ENCODE measurements at places on chromosomes 3 and 15. TPM values are rescaled to one million over a fixed set of nuclear protein-coding genes. Genes with fewer than 3 reads are reported as not detected.

Gene STRA6
- total RNA-seq = 2.1 TPM

DNA sequence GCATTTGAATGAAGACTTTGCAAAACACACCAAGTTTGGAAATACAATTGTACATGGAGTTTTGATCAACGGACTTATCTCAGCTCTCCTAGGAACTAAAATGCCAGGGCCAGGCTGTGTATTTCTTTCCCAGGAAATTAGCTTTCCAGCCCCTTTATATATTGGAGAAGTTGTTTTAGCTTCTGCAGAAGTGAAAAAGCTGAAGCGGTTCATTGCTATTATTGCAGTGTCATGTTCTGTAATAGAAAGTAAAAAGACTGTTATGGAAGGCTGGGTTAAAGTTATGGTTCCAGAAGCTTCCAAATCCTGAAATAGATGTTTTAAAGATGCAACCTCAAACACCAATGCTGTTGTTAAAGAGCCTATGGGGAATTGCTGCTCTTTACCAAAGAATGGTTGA, 11.5 kb downstream of the HTD2 start:
- H3K36me3 ChIP-seq = peaks cover 13% of the 10 kb centered on the region
- no peak overlapping the region for H3K27ac ChIP-seq
- no peaks in the 10 kb centered on the region for H3K27me3 ChIP-seq
- H3K4me1 ChIP-seq = peaks cover 8% of the 10 kb centered on the region

Gene CHRD
- 3.4 TPM for total RNA-seq

- no peak for DNase-seq
- no peak overlapping the region for H3K27ac ChIP-seq
- H3K36me3 ChIP-seq = peaks cover 16% of the 10 kb centered on the region
- peaks cover 4% of the 10 kb centered on the region for H3K4me1 ChIP-seq
- no peak overlapping the region for H3K4me3 ChIP-seq
Observed at GRCh38 chr3:113783463-113783862, 36.6 kb downstream of the ATP6V1A start.

GRCh38 chr15:90659481-90659880, 57.7 kb upstream of the BLM start:
- H3K27ac ChIP-seq = no peak overlapping the region
- no peak for DNase-seq
- no peaks in the 10 kb centered on the region for H3K36me3 ChIP-seq
- peaks cover 13% of the 10 kb centered on the region for H3K4me1 ChIP-seq

DNA sequence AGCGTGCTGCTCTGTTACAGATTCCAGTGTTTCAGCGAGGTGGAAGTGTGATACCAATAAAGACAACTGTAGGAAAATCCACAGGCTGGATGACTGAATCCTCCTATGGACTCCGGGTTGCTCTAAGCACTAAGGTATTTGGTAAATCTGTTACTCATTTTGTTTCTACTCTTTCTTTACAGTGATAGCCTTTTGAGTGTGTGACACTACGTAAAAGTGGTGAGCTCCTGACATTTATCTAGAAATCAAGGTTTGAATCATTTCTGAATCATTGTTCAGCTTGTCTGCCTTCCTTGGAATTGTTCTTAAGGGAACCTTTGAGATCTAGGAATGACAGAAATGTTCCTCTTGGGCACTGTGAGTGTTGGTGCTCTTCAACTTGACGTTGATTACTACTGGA, 11.2 kb upstream of the CAPN3 start:
- H3K4me1 ChIP-seq = no peaks in the 10 kb centered on the region
- H3K27ac ChIP-seq = no peak overlapping the region
- no peak overlapping the region for H3K4me3 ChIP-seq
- DNase-seq = no peak

DNA sequence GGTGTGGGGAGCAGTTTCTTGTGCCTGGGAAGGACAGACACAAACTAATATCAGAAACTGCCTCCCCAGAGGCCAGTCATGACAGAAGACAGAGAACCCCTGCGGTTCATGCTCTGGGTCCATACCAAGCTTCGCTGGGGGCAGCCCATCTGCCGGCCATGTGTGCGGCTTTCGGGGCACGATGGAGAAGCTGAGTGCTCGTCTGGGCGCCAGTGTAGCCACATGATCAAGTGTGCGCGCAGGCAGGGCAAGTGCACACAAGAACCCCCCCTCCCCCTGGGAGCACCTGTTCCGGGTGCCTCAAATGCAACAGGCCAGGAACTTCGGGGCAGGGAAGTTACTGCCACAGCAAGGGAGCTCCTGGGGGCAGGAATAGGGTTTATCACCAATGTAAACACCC, 1.8 kb downstream of the ADAMTS17 start:
- H3K4me3 ChIP-seq = no peak overlapping the region
- peaks cover 2% of the 10 kb centered on the region for H3K27me3 ChIP-seq
- H3K27ac ChIP-seq = no peak overlapping the region
- no peaks in the 10 kb centered on the region for H3K36me3 ChIP-seq
- DNase-seq = no peak

Gene SHC4
- total RNA-seq = 0.04 TPM

Gene BOC
- total RNA-seq = not detected

GRCh38 chr3:69913422-69913821, 86.1 kb upstream of the SAMMSON start:
- no peak for DNase-seq
- H3K4me1 ChIP-seq = no peaks in the 10 kb centered on the region
- no peak overlapping the region for H3K27ac ChIP-seq

Gene SV2B
- not detected for total RNA-seq

- no peaks in the 10 kb centered on the region for H3K27me3 ChIP-seq
- peaks cover 26% of the 10 kb centered on the region for H3K36me3 ChIP-seq
- peak; percentile 86 for DNase-seq
Observed at GRCh38 chr15:40894681-40895448, 615 bp downstream of the VPS18 start.

GRCh38 chr15:97947465-97948260, 12.8 kb upstream of the ARRDC4 start:
- no peaks in the 10 kb centered on the region for H3K4me1 ChIP-seq
- no peaks in the 10 kb centered on the region for H3K27me3 ChIP-seq
- no peaks in the 10 kb centered on the region for H3K36me3 ChIP-seq

- no peaks in the 10 kb centered on the region for H3K27me3 ChIP-seq
- no peak for DNase-seq
- H3K36me3 ChIP-seq = no peaks in the 10 kb centered on the region
- peaks cover 95% of the 10 kb centered on the region for H3K4me1 ChIP-seq
- H3K4me3 ChIP-seq = no peak overlapping the region
- H3K27ac ChIP-seq = peak overlapping the region; percentile 98
Observed at GRCh38 chr3:42852441-42852840, 23.2 kb downstream of the CYP8B1 start.

DNA sequence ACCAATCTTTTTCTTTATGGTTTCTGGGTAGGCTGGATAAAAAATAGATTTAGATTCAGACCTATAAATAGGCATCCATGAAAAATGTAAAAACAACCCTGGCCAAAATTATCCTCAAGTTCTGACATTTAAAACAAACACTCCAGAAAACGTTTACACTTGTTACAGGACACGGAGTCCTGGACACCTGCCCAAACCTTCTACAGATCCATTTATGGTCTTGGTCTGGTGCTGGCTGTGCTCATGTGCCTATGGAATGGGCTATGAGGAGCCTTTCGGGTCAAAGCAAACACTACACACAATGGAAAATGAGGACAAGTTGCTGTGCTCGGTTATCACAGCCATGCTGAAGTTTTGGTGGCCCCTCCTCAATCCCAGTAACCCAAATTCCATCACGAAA, 108.1 kb downstream of the PDZRN3 start:
- no peak overlapping the region for H3K4me3 ChIP-seq
- peaks cover 17% of the 10 kb centered on the region for H3K4me1 ChIP-seq
- H3K27me3 ChIP-seq = no peaks in the 10 kb centered on the region
- no peak for DNase-seq
- H3K27ac ChIP-seq = no peak overlapping the region

- H3K36me3 ChIP-seq = no peaks in the 10 kb centered on the region
- H3K4me1 ChIP-seq = peaks cover 37% of the 10 kb centered on the region
- H3K27ac ChIP-seq = peak overlapping the region; percentile 30
- DNase-seq = peak; percentile 83
- no peak overlapping the region for H3K4me3 ChIP-seq
Observed at GRCh38 chr3:42080453-42080872, 10.7 kb upstream of the TRAK1 start.

- peaks cover 11% of the 10 kb centered on the region for H3K4me1 ChIP-seq
- no peak overlapping the region for H3K4me3 ChIP-seq
- H3K27me3 ChIP-seq = no peaks in the 10 kb centered on the region
- no peaks in the 10 kb centered on the region for H3K36me3 ChIP-seq
Observed at GRCh38 chr15:29676961-29677402, 145.3 kb downstream of the TJP1 start.

DNA sequence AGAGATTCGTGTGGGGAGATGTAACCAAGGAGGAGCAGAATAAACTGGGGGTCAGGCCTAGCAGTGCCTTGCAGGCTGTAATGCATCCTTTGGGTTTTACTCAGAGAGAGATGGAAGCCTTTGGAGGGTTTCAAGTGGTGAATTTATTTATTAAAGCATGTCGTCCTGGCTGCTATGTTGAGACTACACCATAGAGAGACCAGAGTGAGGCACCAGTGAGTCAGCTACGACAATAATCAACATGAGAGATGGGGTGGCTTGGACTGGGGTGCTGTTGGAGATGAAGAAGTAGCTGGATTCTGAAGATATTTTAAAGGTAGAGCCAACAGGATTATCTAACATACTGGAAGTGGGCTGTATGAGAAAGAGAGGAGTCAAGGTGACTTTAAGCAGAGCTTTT, 335.3 kb upstream of the ARHGEF26 start:
- H3K36me3 ChIP-seq = no peaks in the 10 kb centered on the region
- no peak overlapping the region for H3K27ac ChIP-seq
- no peaks in the 10 kb centered on the region for H3K4me1 ChIP-seq
- no peak overlapping the region for H3K4me3 ChIP-seq

Gene PLA2G4E
- not detected for total RNA-seq

DNA sequence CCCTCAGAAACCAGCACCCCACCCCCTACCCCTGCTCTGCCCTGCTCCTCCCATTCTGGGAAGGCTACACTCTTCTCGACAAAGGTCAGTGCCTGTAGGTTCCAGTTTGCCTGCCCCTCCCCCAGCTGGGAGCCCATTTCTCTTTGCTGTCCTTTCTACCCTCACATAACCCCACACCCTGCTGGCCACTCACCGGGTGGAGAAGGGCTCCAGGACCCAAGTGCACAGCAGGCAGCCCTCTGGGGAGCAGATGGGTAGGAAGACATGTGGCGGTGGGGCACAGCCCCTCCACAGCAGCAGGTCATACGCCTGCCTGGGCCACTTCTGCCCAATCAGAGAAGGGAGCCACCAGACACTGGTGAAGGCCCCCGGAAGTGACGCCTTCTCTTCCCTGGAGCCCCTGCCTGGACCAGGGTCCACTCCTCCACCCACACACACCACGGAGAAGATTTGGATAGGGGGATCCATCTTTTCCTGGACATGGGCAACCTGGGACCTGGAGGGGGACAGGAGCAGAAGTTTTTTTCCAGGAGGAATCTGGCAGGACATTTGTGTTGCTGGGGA, at the start of gene THPO:
TSS of gene THPO (minus strand) at position 326 of the 564 bp plus-strand sequence. CDS start 1,948 bp downstream, outside the sequence.
- peak; percentile 90 for DNase-seq
- peaks cover 27% of the 10 kb centered on the region for H3K4me1 ChIP-seq
- H3K4me3 ChIP-seq = peak within 1 kb of the TSS; percentile 79
- peaks cover 10% of the 10 kb centered on the region for H3K36me3 ChIP-seq

Gene CLDN1
- total RNA-seq = 28.4 TPM

GRCh38 chr3:141184430-141184829, 47.2 kb upstream of the PXYLP1 start:
- no peak for DNase-seq
- H3K4me1 ChIP-seq = no peaks in the 10 kb centered on the region
- no peak overlapping the region for H3K27ac ChIP-seq
- no peaks in the 10 kb centered on the region for H3K27me3 ChIP-seq
- H3K36me3 ChIP-seq = no peaks in the 10 kb centered on the region

- no peaks in the 10 kb centered on the region for H3K36me3 ChIP-seq
- no peak overlapping the region for H3K4me3 ChIP-seq
- H3K27me3 ChIP-seq = peaks cover 21% of the 10 kb centered on the region
- no peak for DNase-seq
Observed at GRCh38 chr3:150069154-150069527, 98.4 kb upstream of the PFN2 start.

- no peak overlapping the region for H3K27ac ChIP-seq
- peaks cover 12% of the 10 kb centered on the region for H3K4me1 ChIP-seq
- DNase-seq = no peak
- H3K27me3 ChIP-seq = no peaks in the 10 kb centered on the region
- H3K4me3 ChIP-seq = no peak overlapping the region
Observed at GRCh38 chr3:150519026-150519425, 27.3 kb downstream of the SERP1 start.

GRCh38 chr15:29590701-29591100, 231.6 kb downstream of the TJP1 start:
- no peak overlapping the region for H3K27ac ChIP-seq
- no peak for DNase-seq
- no peaks in the 10 kb centered on the region for H3K36me3 ChIP-seq
- no peaks in the 10 kb centered on the region for H3K27me3 ChIP-seq

GRCh38 chr15:35289024-35289617, 204.0 kb upstream of the NANOGP8 start:
- no peaks in the 10 kb centered on the region for H3K36me3 ChIP-seq
- no peaks in the 10 kb centered on the region for H3K27me3 ChIP-seq
- peak; percentile 44 for DNase-seq
- H3K4me1 ChIP-seq = peaks cover 12% of the 10 kb centered on the region
- no peak overlapping the region for H3K27ac ChIP-seq
- H3K4me3 ChIP-seq = no peak overlapping the region

Gene TRIP4
- 7.1 TPM for total RNA-seq

Gene SYNPR
- total RNA-seq = not detected

Gene BLOC1S6
- total RNA-seq = 67.5 TPM

DNA sequence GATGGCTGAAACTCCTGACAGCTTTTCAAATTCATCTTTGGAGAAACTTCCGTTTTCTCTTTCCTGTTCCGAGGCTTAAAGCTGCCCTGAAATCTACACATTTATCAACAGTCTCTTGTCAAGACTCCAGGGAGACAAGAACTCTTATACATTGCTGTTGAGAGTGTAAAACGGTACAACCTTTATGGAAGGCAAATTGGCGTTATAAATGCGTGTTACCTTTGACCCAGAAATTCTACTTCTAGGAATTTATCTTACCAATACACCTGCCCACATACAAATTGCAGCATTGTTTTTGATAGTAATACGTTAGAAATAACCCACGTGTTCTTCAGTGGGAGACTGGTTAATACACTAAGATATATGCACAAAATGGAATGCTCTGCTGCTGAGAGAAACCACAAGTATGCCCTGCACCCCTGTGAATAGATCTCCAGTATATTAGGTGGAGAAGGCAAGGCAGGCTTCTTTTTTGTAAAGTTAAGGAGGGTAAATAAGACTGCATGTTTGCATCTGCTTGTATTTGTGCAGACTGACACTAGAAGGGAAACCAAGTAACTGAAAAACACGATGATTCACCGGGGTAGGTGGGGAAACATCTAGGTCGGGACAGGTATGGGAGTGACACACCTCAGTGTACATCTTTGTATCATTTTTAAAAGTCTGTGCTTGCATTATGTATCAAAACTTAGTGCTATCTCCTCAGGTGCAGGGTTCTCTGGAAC, 97.5 kb downstream of the IGF1R start:
- no peaks in the 10 kb centered on the region for H3K36me3 ChIP-seq
- H3K4me3 ChIP-seq = no peak overlapping the region
- no peak overlapping the region for H3K27ac ChIP-seq
- no peaks in the 10 kb centered on the region for H3K27me3 ChIP-seq
